ENCODE measurements at places on chromosomes 16 and 17.

DNA sequence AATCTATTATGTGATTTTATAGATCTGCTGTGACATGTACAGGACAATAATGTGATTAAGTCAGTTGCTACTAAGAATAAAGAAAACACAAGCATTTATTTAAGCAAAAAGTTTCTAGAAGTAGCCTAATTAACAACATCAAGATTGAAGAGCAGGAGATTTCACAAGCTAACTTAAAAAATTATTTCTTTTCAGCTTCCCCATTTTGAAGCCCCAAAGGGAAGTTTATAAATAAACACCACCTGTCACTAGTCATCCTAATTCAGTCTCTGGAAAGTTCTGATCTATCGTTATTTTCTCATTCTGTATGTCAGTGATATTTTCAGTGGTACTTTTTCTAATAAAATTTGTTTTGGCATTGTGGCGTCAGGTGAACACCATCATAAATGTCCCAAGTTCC is 8.3 kb downstream of the CAPNS2 start:
- DNase-seq, result no peak

DNA sequence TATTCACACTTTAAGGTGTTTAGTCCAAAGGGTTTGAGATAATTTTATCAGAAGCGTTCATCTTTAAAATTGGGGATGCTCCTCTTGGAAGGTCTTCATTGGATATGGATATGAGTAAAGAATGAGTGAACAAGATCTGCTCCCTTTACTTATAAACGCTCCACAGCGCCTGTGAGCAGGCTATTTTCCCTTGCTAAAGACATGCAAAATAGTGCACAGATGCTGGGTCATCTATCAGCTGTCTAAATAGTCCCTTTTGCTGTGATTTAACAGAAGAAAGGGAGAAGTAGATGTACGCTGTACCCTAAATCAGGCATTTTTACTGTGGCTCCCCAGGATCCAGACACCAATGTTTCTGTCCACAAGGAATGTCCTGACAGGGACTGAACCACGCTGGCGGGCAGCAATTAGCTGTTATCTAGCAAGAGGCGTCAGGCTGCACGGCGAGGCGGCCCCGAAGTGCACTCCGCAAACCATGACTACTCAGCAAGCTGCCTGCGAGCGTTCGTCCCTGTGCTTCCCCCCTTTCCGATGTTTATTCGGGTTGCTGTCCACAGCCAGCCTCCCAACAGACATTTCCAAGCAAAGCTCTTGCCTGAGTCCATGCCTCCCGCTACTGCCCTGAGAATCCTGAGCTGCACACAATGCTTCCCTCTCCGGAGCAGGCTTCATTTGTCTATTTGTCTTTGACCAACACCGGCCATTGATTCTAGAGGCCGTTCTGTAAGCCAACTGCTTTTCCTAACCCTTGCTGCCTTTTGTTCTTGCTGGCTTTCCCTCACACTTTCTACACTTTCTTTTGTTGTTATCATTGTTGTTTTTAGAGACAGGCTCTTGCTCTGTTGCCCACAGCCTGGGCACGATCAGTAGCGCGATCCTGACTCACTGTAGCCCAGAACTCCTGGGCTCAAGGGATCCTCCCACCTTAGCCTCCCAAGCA is 55.7 kb upstream of the CNEP1R1 start:
- no peak for DNase-seq

DNA sequence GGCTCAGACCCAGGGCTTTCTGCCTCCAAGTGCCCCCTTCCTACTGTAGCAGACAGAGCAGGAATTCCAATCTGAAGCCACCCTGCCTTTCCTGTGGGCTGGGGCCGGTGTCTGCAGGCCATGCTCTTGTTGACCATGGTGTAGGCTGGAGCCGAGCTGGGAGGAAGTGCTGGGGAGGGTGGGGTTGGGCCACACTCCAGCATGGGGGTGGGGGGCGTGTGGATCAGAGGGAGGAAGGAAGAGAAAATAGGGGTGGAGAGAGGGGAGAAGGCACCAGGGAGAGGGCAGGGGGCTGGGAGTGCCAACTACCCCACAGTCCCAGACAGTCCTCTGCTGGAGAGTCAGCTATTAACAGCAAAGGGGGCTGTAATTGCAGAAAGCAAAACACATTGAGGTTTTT is 54.3 kb upstream of the JPH3 start:
- no peak for DNase-seq

DNA sequence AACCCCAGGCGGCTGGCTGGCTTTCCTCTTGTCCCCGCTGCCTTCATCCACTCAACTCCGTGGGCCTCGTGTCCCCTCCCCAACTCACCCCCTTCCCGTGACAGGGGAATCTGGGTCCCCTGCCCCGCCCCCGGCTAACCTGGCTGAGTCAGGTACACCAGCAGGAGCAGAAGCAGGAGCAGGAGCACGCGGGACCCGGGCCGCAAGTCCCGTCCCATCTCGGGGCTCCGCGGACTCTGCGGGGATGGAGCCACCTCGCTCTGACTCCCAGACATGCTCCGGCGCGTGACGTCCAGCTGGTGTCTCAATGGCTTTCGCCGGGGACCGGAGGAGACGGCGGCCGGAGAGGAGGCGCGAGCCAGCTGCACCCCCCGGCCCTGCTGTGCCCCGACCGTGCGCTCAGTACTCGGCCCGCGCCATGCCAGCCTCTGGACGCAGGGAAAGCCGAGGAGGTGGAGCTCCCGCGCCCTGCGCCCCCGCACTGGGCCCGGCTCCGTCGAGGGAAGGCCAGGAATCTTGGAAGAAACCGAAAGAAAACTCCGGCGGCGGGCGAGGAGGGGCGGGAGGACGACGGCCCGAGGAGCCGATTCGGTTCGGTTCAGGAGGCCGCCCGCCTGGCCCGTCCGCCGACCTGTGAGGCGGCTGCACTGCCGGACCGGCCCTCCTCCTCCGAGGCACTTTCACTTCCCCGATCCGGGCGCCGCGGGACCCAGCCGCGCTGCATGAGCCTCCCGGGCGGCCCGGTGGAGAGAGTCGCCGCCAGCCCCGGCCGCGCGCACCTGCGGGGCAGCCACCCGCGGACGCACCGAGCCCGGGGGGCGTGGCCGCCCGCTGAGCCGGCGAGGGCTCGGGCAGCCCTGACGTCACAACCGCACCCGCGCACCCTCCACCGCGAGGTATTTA is at the start of the genes CXCL16 and ZMYND15:
CXCL16 (minus strand) TSS at position 807 of the 903 bp plus-strand sequence; CDS start at position 218, 589 bp downstream.
ZMYND15 (plus strand) TSS at position 712 of the 903 bp plus-strand sequence. CDS start 716 bp downstream, outside the sequence.
- no peak for DNase-seq

DNA sequence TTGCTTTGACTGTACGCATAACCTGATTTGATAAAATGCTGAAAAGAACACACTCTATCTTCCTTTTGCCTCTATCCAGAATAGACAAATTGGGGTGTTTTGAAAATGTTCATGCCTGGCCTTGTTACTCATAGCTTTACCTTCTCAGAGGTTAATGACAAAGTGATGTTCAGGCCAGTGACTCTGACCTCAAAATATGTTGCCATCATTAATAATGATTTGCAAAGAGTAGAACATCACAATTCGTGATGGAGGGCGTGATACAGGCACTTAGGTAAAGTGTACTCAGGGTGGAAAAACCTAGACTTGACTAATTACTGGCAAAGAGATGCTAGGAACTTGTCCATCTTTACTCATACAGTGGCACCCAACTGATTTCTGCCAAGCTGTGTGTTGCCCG is 656.6 kb upstream of the SOX9 start:
- DNase-seq, result no peak

DNA sequence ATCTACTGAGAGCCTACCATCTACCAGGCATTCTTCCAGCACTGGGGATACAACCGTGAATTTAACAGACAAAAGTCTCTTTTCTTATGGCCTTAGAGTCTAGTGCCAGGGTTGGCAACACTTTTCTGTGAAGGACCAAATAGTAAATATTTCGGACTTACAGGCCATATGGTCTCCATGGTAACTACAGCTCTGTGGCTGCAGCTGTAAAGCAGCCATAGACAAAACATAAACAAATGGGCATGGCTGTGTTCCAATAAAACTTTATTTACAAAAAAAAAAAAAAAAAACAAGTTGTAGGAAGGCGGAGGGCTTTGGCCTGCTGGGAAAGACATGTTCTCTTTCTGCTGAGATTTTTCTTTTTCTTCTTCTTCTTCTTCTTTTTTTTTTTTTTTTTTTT is 98.7 kb downstream of the ABCC12 start:
- no peak for DNase-seq

Data from activated CD4-positive, alpha-beta T cell treated with anti-CD3 and anti-CD28 coated beads, Interleukin-2, amount 50 U/mL, for 24 hours (primary cell).